GM12892 (cell line): ENCODE measurements at places on chromosomes 11 and 22.

GRCh38 chr11:7204778-7205177 lies 46.9 kb upstream of the SYT9 start:
- DNase-seq, result no peak

DNA sequence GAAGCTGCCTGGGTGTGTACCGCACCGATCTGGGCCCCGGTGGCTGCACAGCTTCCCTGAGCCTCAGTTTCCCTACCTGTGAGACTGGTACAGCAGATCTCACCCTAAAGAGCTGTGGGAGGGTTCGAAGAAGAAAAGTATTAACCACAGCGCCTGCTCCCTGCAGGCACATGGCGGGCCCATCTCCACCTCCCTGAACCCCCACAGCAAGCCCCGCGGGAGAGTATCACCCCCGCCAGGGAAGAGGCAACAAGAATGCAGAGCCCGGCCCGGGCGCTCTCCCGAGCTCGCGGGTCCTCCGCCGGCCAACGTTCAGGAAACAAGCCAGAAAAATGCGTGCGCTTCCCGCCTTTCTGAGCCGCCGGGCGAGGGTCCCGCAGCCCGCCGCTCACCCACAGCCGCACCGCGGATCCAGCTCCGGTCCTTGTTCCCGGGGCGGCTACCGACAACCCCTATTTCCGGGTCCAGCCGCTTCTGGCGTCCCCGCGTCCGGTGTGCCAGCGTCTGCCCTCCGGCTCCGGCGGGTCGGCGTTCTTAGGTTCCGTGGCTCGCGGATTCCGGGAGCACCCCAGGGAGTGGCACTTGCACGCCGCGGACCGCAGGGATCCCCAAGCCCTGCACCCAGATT lies at the start of gene TOP3B:
Gene TOP3B, minus strand, starts transcription at position 450 of the 628 bp plus-strand sequence. CDS start 7,078 bp downstream, outside the sequence.
- DNase-seq, result peak; percentile 81

DNA sequence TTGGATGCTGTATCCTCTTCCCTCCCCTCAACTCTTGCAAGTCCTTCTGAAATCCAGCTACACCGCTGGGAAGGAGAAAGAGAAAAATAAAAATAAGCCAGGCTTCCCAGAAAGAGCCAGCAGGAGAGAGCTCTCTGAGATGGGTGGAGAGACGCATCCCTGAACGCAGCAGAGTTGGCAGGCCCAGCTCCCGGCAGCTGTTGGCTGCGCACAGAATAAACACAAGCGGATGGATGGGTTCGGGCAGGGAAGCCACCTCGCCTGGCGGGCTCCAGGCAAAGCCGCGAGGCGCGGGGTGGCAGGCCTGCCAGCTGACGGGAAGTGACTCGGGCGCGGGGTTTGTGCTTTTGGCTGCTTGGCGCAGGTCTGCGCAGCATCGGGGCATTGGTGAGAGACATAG lies 537.7 kb downstream of the MIAT start:
- DNase-seq, result no peak

DNA sequence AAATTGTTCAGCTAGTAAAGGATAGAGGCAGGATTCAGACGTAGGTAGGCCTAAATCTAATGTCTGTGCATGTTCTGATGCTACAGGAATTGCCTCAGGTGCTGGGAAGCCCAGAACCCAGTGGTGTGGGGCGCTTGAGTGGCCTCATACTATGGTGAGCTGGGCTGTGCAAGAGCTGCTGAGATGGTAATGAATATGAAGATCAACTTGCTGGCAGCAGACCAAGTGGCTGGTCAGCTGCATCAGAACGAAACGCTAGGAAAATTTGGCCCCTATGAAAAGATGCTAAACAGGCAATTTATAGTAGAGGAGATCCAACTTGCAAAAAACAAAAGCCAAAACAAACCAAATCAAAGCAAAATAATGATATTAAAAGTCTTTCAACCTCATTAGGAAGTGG lies 102.7 kb downstream of the INSC start:
- no peak for DNase-seq

- DNase-seq, result no peak
These were observed 862 bp downstream of the GGA1 start for GRCh38 chr22:37609240-37610152.

GRCh38 chr11:111454561-111455192 lies 57.5 kb downstream of the BTG4 start:
- DNase-seq, result no peak

DNA sequence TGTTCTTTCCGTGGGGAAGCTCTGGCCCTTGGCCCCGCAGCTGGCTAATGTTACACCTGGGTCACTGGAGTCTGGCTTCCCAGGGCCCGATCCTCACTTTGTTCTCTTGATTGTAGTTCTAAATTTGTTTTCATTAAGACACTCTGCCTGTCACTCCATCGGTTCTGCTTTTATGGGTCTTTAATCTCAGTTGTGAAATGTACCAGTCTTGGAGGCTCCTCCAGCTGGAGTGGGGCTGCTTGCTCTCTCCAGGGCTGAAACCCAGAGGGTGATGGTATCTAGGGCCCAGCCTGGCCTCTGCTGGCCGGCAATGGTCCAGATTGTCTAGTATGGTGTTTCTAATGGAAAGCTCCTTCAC lies 352.9 kb downstream of the TENM4 start:
- DNase-seq, result no peak

- no peak for DNase-seq
These were observed 59.0 kb downstream of the ARL14EP start for GRCh38 chr11:30381879-30382278.

DNA sequence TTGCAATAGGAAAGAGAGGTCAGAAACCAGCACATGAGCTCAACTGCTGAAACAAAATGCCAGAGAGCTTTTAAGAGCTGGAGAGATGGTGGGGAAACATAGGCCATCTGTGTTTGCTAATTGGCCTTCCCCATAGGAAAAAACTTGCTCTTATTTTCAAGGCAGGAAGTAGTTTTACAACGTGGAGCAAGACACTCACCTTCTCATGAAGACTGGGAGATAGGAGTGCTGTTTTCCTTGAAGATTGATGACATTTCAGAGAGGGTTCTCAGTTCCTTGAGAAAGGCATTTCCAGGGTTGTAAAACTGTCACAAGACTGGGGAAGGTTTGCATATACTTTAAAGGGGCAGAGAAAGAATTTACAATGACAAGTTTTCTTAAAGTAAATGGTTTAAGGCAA lies 586.3 kb upstream of the RAG2 start:
- no peak for DNase-seq

GRCh38 chr22:22042599-22043295 lies 60.2 kb upstream of the TOP3B start:
- no peak for DNase-seq

GRCh38 chr11:45926536-45927331 lies 4.3 kb downstream of the LARGE2 start:
- DNase-seq, result no peak

DNA sequence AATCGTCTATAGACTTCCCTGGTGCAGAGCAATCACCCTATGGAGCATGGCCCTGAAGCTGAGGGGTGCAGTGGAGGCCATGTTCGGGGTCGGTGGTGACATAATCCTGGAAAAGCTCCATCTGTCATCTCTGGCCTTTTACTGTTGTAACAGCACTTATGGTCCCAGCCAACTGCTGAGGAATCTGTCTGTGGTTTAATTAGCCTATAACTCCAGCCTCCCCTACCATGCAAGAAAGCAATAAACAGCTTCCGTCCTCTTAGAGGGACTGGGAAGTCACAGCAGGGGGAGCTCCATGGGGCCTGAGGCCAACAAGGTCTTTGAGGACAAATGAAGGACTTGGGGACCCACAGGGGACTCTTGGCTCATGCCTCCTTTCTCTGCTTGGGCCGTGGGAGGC lies 159.1 kb upstream of the NECTIN1 start:
- no peak for DNase-seq

- DNase-seq, result no peak
These were observed 4.8 kb upstream of the POLDIP3 start for GRCh38 chr22:42619261-42620063.

GRCh38 chr22:20439928-20440575 lies 2.4 kb upstream of the SCARF2 start:
- DNase-seq, result no peak

- peak; percentile 44 for DNase-seq
These were observed 29.8 kb downstream of the SREBF2 start for GRCh38 chr22:41862530-41863266.

GRCh38 chr11:28673691-28674432 lies 565.7 kb downstream of the METTL15 start:
- DNase-seq, result no peak

- DNase-seq, result no peak
These were observed 8.0 kb upstream of the PSMC3 start for GRCh38 chr11:47434011-47434786.

GRCh38 chr11:36333897-36334296 lies 37.8 kb downstream of the PRR5L start:
- no peak for DNase-seq

GRCh38 chr11:29318134-29318845 lies 698.5 kb downstream of the KCNA4 start:
- no peak for DNase-seq

DNA sequence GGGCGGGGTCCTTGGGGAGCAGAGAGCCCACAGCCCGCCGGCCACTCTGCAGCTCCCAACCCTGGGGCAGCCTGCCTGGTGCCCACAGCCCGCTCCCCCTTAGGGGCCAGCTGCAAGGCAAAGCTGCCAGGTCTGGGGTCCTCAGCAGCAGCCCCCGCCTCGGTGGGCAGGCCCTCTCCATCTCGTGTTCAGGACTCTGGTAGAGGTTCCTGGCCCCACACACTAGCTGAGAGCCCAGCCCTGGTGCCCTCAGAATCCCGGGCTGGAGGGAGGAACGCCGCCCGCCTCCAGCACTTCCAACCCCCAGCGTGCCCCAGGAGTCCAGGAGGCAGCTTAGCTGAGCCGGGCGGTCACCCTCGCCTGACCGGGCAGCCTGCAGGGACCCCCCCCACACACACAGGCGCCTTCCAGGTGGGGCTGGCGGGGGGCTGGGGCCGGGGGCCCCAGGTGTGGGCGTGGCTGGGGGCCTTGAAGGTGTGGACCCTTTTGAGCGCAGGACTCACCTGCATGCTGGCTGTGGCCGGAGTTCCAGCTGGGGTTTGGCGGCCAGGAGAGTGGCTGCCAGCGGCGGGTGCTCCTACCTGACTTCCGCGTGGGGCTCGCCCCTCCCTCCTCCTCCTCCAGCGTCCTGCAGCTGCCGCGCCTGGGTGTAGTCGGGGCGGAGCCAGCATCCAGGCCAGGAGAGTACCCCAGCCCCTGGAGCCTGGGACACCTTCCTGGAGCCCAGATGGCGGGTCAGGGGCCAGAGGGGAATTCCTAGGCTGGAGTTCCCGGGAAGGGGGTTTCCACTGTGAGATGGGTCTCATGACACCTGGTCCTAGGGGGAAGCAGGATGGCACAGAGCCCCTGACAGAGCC lies at the start of gene ANO9:
Gene ANO9, minus strand, starts transcription at position 594 of the 857 bp plus-strand sequence. Its CDS starts 85 bp downstream, at position 509.
- peak; percentile 90 for DNase-seq

- no peak for DNase-seq
These were observed 46.5 kb upstream of the FIBIN start for GRCh38 chr11:26947379-26947844.

GRCh38 chr11:75558939-75559843 lies 2.9 kb upstream of the SERPINH1 start:
- DNase-seq, result no peak

DNA sequence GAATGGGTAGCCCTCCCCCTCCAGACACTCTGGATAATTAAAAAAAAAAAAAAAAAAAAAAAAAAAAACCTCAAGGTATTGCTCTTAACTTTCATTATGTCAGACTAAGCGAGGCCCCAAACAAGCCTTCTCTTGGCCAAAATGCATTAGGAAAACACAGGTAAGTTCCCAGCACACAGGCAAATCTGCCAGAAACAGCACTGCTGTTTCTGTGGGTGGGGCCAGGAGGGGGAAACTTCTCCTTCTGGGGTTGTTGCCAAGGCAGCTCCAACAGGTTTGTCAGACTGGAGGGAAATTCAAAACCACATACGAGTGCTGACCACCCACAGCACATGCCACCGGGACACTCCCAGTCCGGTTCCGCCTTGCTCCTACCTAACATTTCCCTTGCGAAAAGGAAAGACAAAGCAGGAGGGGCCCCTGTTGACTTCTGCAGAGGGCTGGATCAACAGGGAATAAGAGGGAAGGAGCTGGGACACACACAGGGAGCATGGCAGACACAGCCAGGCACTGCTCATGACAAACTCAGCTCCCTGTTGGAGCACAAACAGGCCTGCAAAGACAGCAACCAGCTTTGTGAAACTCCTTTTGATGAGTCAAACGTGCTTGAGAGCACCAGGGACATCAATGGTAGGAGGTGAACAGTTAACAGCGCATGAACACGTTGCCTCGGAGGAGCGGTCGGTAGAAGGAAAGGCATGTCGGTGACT lies 55.0 kb downstream of the MYH9 start:
- peak; percentile 46 for DNase-seq

GRCh38 chr11:92875473-92875872 lies 94.0 kb upstream of the MTNR1B start:
- DNase-seq, result no peak

GRCh38 chr11:90133560-90134477 lies 644 bp upstream of the NAALAD2 start:
- no peak for DNase-seq

GRCh38 chr11:63851364-63851763 lies 12.5 kb downstream of the MARK2 start:
- DNase-seq, result no peak

DNA sequence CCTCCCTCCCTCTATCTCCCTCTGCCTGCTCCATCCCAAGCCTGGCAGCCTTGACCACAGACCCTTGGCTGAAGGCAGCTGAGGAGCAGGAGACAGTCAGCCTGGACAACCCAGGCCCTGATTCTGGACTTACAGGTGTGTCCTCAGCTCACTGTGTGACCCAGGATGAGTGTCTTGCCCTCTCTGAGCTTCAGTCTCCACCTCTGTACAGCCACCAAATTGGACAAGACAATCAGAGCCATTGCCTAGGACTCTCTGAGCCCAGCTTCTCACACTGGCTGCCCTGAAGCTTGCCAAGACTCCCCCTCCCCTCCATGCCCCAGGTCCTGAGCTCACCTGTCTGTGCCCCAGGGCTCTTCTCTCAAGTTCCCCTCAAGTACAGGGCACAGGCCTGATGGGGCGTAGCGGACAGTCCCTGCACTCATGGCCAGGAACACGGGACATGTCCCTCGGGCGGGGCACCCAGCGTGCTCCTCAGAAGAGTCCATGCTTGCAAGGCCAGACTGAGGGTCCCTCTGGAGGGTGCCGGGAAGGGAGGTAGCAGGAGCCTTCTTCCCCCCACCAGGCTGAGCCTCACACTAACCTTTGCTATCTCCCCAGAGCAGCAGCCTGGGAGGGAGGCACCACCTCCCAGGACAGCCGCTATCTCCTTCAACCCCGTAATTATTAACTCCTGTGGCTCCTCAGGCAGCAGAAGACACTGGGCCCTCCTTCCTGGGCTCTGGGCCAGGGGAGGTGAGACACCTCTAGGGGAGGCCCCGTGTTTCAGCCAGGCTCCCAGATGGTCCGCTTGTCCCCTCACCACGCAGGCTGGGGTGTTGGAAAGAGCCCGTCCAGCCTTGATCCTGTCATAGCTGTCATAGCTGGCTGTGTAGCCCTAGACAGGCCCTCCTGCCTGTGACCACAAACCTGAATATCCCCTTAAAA lies 2.6 kb upstream of the RAB3IL1 start:
- peak; percentile 5 for DNase-seq

GRCh38 chr11:69459848-69460539 lies 21.5 kb upstream of the LINC01488 start:
- DNase-seq, result no peak

DNA sequence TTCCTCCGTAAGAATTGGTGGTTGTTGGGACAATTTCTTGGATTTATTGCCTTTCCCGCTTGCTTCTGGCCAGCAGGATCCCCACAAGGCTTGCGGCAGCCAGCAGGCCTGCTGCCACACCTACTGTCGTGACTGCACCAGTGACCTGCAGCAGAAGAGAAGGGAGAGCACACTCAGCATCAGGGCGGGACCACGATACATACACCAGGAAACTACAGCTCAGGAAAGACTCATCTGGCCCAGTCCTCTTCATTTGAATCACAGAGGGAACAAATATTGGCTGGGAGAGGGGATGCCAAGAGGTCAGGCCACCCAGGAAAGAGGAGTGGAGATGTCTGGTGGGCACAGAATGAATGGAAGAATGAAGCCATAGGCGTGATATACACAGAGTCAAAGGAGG lies 10.3 kb downstream of the PLAAT2 start:
- DNase-seq, result no peak
